ENCODE measurements at places on chromosomes 7 and 10.

GRCh38 chr7:12921751-12922345 lies 234.4 kb downstream of the ARL4A start:
- DNase-seq: no peak

- no peak for DNase-seq
These were observed 8.7 kb downstream of the GNB2 start for GRCh38 chr7:100682228-100682741.

GRCh38 chr7:127884066-127884559 lies 147.1 kb downstream of the LRRC4 start:
- no peak for DNase-seq

DNA sequence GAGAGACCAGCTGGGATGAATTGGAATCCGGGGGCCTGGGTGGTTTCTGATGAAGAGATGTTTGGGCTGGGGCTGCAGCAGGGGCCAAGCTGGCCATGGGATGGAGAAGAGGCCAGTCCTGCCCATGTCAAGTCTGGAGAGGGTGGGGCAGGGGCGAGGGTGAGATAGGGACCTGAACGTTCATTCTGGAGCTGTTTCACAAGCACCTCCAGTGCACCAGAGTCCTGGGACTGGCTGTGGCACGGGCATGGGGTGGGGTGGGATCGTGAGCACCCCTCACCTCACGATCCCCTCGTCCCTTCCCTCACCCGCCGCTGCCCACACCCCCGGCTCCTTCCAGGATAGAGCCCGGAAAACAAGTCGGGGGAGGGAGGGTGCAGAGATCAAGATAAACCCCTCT lies 25.8 kb upstream of the PSMG3 start:
- no peak for DNase-seq

- no peak for DNase-seq
These were observed 4.8 kb upstream of the DMTF1 start for GRCh38 chr7:87147500-87147899.

GRCh38 chr10:62764011-62764410 lies 40.5 kb upstream of the ADO start:
- no peak for DNase-seq

DNA sequence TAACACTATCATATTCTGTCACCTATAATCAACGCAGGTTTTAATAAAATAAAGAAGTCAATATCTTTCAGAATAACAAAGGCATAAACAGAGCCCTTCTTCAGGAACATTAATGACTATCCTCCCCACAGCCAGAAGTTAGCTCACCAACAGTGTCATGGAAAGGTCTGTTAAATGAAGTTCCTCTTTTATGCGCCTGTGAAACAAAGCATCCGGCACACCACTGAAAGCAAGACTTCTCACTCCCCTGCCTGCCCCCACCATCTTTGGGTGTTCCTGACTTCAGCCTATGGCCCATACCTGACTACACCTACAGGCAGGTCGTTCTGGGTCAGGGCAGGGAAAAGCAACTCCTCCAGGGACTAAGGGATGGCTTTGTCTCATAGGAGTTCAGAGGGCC lies 205.4 kb downstream of the FANK1 start:
- no peak for DNase-seq

Data from activated CD4-positive, CD25-positive, alpha-beta regulatory T cell (primary cell).